Ovary (tissue), 10 donors: ENCODE measurements at places on chromosomes 7 and 10.

DNA sequence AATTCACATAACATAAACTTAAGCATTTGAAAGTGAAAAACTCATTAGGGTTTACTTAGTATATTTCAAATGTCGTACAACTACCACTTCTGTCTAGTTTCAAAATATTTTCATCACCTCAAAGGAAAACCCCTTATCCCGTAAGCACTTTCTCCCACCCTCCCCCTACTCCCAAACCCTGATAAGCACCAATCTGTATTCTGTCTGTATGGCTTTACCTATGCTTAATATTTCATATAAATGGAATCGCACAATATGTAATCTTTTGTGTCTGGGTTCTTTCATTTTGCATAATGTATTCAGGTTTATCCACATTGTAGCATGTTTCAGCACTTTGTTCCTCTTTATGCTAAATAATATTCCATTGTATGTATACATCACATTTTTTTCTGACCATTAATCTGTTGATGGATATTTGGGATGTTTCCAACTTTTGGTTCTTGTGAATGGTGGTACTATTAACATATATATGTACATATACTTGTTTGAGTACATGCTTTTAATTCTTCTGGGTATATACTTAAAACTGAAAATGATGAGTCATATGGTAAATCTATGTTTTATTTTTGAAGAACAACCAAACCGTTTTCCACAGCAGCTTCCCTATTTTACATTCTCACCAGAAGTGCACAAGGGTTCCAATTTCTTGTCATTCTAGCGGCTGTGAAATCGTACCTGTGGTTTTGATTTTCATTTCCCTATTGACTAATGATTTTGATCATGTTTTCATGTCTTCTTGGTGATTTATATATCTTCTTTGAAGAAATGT is 6.2 kb upstream of the STARD3NL start:
- no peak for DNase-seq

- DNase-seq, result peak; percentile 59
These were observed 62.8 kb downstream of the EGFR start for GRCh38 chr7:55081472-55082227.

GRCh38 chr10:119414081-119414611 is 128.4 kb downstream of the RGS10 start:
- DNase-seq, result peak; percentile 88

DNA sequence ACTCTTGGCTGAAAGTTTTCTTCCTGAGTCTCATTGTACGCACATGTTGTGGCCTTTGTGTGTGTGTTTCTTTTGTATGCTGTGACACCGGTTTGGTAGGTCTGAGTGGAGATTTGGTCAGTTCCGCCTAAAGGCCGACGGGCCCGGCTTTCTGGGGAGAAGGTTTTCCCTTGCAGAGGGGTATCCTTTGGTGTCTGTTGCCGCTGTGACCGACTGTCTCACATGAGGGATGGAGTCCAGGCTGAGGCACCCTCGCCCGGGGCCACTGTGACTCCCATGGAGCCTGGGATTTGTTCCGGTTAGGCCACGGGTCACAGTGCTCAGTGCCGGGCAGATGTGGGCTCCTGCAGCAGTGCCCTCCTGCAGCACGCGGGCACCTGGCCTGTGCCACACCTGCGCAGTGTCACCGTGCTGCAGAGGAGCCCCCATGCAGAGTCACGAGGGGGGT is 19.4 kb downstream of the INPP5A start:
- DNase-seq, result no peak

DNA sequence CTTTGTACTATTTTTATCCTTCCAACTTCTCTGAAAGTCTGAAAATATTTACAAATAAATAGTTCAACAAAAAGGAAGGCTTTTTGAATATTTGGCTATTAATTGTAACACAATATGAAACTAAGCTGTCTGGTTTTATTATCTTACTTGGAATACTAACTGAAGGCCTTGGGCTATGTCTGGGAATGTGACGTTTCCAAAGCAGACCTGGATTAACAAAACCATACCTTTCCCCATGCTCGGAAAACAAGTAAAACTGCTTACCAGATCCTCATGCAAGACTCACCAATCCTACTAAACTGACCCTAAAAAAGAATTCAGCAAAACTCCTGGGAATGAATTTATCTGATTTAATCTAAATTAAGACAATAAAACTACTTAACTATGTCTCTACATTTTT is 116.4 kb downstream of the ATE1 start:
- DNase-seq, result no peak

DNA sequence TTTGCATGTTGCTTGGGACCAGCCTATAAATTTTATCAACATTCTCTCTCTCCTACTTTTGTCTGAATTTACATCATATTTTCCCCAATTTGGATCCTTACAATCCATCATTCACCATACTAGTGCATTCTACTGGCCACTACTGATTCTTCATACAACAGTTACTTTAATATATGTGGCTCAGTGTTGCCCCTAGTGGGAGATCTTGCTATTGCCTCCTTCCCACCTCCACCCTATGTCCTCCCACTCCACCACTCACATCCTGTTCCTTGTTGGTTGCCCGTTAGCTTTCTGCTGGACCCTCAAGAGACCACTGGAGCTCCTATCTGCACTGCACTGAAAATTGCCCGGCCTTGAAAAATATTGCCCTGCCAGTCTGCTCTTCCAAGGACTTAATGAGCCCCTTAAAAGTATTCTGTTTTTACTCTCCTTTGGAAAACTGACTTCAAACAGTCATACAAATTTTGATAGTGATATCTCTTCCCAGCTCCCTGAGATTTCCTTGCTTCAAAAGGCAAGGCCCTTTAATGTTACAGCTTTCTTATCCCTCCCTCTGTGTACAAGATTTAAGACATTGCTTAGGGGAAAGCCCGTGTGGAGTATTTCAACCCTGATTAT is 243.2 kb upstream of the TMEM229A start:
- no peak for DNase-seq

- no peak for DNase-seq
These were observed 19.9 kb downstream of the SLC13A4 start for GRCh38 chr7:135708041-135708440.
